CD4-positive, CD25-positive, alpha-beta regulatory T cell (primary cell): ENCODE measurements at places on chromosomes 5 and 9. TPM values are rescaled to one million over a fixed set of nuclear protein-coding genes. Genes with fewer than 3 reads are reported as not detected.

The NUDT12 gene
- polyA plus RNA-seq: 0.08 TPM

The NR2F1 gene
- not detected for polyA plus RNA-seq

The NUDCD2 gene
- 39.8 TPM for polyA plus RNA-seq

The PGM5 gene
- polyA plus RNA-seq: not detected

The ASPN gene
- not detected for polyA plus RNA-seq

The CMYA5 gene
- polyA plus RNA-seq: not detected

The CSNK1G3 gene
- 28.2 TPM for polyA plus RNA-seq

The BRINP1 gene
- not detected for polyA plus RNA-seq

The FGF1 gene
- not detected for polyA plus RNA-seq

The MARCHF11 gene
- not detected for polyA plus RNA-seq

The RANBP3L gene
- polyA plus RNA-seq: not detected

The CKMT2 gene
- polyA plus RNA-seq: 0.25 TPM

The TMED9 gene
- 141 TPM for polyA plus RNA-seq

The CDKN2A gene
- 13.8 TPM for polyA plus RNA-seq

The WHRN gene
- polyA plus RNA-seq: 1.4 TPM

The PCDHB12 gene
- not detected for polyA plus RNA-seq

The SWI5 gene
- 20.9 TPM for polyA plus RNA-seq

The ADAMTS13 gene
- 0.10 TPM for polyA plus RNA-seq

The SPTAN1 gene
- polyA plus RNA-seq: 84.6 TPM

The RAPGEF1 gene
- polyA plus RNA-seq: 7.3 TPM

The GCNT1 gene
- polyA plus RNA-seq: 12.7 TPM

The SLCO6A1 gene
- not detected for polyA plus RNA-seq

The TRIP13 gene
- 1.3 TPM for polyA plus RNA-seq

The TAF11L10 gene
- not detected for polyA plus RNA-seq

The EFNA5 gene
- polyA plus RNA-seq: not detected

The NSG2 gene
- polyA plus RNA-seq: not detected

The CA9 gene
- polyA plus RNA-seq: 0.48 TPM

The GRM6 gene
- not detected for polyA plus RNA-seq

The ADAMTS6 gene
- 0.09 TPM for polyA plus RNA-seq

The LTC4S gene
- 4.3 TPM for polyA plus RNA-seq

The DBH gene
- polyA plus RNA-seq: not detected

The ANKRD18B gene
- polyA plus RNA-seq: not detected

The ITGA1 gene
- polyA plus RNA-seq: not detected

The AFAP1L1 gene
- not detected for polyA plus RNA-seq

The HABP4 gene
- polyA plus RNA-seq: 20.9 TPM

The GLRA1 gene
- not detected for polyA plus RNA-seq

The PCDHGB7 gene
- polyA plus RNA-seq: not detected

The HEMGN gene
- 1.7 TPM for polyA plus RNA-seq

The GRXCR2 gene
- not detected for polyA plus RNA-seq

The RASGRF2 gene
- polyA plus RNA-seq: 4.5 TPM

The C5orf52 gene
- not detected for polyA plus RNA-seq

The PCDHB14 gene
- not detected for polyA plus RNA-seq

The ANKRD31 gene
- polyA plus RNA-seq: 0.48 TPM

The CARD6 gene
- polyA plus RNA-seq: 3.7 TPM

The KIF20A gene
- polyA plus RNA-seq: 0.60 TPM

The MRPS30 gene
- 64.7 TPM for polyA plus RNA-seq

The MLANA gene
- polyA plus RNA-seq: not detected
